ENCODE measurements at places on chromosomes 12 and 14.

- no peak for DNase-seq
These were observed 34.9 kb upstream of the SPTSSA start for GRCh38 chr14:34496679-34497513.

DNA sequence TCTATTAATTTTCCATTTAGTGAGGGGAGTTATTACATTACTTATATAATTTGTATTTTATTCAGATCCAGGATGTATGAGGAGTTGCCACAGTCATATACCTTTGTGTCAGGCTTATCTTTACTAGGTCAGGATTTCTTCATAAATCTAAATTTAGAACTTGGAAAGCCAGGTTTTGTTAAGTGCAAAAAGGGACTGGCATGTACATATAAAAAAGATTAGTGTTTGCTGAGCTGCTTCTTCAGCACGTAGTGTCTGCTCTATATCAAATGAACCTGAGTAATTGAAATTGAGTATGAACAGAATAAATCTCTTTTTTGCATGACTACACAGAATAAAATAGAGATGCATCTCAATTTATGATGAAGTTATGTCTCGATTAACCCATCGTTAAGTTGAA, 157.4 kb downstream of the NUBPL start:
- DNase-seq = no peak

- peak; percentile 36 for DNase-seq
These were observed 30.0 kb downstream of the SLC38A2 start for GRCh38 chr12:46342562-46343033.

GRCh38 chr12:39490500-39491282, 47.8 kb upstream of the KIF21A start:
- DNase-seq = no peak

- no peak for DNase-seq
These were observed 21.2 kb upstream of the RNASE12 start for GRCh38 chr14:20612403-20612802.

DNA sequence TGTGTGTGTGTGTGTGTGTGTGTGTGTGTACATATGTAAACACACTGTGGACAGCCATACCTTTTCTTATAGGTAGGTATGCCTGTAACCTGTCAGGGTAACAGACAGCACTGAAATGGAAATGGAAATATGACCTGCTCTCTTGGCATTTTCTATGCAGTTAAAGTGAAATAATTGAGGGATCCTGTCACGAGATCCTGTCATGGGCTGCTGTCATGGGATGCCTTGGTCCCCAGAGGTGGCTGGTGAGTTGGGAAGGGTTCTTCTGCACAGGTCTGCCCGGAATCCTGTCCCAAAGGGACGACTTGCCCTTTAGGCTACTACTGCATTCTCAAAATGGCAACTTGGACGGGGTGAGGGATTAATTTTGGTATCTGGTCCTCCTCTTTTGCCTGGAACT, 47.3 kb downstream of the ELK3 start:
- no peak for DNase-seq

DNA sequence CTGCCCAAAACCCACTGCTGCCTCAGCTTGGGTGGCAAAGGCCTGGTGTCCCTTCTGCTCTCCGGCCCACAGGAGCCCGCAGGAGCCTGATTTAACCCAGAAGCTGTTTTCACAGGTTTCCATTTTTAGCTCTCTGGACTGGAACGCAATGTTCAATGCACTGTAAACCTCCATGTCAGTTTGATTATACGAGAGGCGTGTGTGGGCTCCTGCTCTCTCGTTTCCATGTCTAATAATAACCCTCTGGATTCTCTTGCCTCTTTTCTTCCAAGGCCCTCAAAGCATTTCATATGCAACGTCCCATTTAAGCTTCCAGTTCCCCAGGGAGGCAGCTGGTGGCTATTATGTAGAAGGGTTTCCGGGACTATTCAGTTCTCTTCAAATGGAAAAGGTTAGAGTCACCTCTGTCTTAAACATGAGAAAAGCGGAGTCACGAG, 161.1 kb downstream of the SUDS3 start:
- no peak for DNase-seq

- DNase-seq = no peak
These were observed 30.8 kb downstream of the NDUFA9 start for GRCh38 chr12:4679711-4680110.

- no peak for DNase-seq
These were observed 2.0 kb downstream of the PTHLH start for GRCh38 chr12:27970401-27971120.

- DNase-seq = no peak
These were observed 5.4 kb downstream of the TXNRD1 start for GRCh38 chr12:104220931-104221330.

DNA sequence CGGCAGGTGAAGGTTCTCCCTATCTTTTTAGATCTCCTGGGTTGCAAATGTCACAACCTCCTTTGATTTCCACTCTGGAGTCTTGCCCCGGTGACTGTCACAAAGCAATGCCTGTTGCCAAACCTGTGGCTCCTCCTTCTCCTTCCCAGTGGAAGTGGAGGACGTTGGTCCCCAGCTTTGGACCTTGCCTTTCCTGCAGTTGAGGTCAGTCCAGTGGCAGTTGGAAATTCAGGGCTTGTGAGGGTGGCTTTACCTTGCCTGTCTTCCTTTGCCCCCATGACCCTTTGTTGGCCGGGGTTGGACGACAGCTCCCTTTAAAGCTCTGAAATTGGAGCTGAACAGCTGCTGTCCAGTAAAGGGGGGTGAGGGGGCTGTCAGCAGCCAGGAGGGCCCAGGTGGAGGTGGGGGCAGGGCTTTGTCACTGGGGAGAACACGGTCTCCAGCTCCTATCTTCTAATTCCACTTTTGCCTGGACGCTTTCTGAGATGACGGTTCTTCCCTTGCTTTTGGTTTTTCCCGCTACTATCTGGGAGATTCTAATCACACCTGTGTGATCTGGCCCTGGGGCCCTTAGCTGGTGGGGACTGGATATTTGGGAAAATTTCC, 4.1 kb downstream of the TEAD4 start:
- no peak for DNase-seq

GRCh38 chr12:90069711-90070110, 361.1 kb upstream of the ATP2B1 start:
- DNase-seq = no peak

DNA sequence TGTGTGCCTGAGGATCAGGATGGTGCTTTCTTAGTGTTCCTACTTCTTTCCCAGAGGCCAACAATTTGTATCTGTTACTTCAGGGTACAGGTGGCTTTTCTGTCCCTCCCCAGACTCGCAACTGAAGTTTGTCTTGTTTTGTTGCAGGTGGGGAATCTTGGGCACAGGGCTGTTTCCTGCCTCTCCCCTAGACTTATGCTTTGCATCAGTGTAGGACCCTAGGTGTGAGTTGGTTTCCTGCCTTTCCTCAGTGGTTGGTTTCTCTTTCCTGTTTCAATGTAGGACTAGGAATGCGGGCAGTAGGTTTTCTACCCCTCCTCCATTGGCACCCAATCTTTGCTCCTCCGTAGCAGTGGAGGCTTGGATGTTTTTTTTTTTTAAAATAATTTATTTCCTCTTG, 87.0 kb downstream of the TRMT5 start:
- no peak for DNase-seq
